Inflammatory macrophage treated with lipopolysaccharide for 4 hours (primary cell): ENCODE measurements at places on chromosomes 16 and 17.

- no peak for DNase-seq
Observed at GRCh38 chr17:75565066-75565465, 22.5 kb upstream of the MYO15B start.

DNA sequence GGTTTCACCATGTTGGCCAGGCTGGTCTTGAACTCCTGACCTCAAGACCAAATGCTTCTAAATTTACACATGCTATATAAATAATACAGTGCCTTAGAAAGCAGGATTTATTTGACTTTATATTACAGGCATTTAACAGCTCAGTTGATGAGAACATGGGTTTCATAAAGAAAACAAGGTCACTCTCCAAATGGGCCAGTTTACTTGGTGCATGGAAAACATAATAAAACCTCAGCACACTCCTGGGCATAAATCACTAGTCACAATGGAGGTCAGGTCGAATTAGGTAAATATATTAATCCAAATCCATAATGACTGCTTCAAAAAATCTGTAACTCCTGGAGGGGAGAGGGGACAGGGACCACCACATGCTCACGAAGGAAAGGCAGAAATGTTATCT is 24.5 kb downstream of the APPBP2 start:
- DNase-seq = no peak

- no peak for DNase-seq
Observed at GRCh38 chr17:14298947-14299279, 2.0 kb upstream of the HS3ST3B1 start.

GRCh38 chr16:30787613-30788378 is 791 bp upstream of the ZNF629 start:
- DNase-seq = no peak

GRCh38 chr16:75000481-75001081 is 1.8 kb downstream of the ZNRF1 start:
- no peak for DNase-seq

- DNase-seq = no peak
Observed at GRCh38 chr17:57107498-57108101, 22.6 kb downstream of the AKAP1 start.

DNA sequence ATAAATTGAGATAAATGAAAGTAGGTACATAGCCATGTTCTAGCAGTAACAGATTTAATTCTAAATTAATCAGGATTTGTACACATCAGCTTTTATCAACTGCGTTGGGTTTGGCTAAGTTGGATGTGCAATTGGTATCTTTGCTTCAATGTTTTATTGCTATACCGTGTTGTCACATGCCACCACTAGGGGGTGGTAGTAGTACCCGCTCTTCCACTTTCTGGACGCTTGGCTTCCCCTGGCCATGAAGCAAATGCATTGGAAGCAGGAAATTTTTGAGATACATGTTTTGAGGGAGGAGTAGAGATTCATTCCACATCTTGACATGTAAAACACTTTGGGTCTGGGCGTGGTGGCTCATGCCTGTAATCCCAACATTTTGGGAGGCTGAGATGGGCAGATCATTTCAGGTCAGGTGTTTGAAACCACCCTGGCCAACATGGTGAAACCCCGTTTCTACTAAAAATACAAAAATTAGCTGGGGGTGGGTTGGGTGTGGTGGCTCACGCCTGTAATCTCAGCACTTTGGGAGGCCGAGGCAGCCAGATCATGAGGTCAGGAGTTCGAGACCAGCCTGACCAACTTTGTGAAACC is 58.6 kb downstream of the EMP2 start:
- DNase-seq = peak; percentile 48

DNA sequence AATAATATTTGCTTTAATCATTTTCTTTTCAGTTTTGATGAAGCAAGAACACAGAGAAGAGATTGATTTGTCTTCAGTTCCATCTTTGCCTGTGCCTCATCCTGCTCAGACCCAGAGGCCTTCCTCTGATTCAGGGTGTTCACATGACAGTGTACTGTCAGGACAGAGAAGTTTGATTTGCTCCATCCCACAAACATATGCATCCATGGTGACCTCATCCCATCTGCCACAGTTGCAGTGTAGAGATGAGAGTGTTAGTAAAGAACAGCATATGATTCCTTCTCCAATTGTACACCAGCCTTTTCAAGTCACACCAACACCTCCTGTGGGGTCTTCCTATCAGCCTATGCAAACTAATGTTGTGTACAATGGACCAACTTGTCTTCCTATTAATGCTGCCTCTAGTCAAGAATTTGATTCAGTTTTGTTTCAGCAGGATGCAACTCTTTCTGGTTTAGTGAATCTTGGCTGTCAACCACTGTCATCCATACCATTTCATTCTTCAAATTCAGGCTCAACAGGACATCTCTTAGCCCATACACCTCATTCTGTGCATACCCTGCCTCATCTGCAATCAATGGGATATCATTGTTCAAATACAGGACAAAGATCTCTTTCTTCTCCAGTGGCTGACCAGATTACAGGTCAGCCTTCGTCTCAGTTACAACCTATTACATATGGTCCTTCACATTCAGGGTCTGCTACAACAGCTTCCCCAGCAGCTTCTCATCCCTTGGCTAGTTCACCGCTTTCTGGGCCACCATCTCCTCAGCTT is 45.0 kb downstream of the ESRP2 start:
- peak; percentile 84 for DNase-seq

DNA sequence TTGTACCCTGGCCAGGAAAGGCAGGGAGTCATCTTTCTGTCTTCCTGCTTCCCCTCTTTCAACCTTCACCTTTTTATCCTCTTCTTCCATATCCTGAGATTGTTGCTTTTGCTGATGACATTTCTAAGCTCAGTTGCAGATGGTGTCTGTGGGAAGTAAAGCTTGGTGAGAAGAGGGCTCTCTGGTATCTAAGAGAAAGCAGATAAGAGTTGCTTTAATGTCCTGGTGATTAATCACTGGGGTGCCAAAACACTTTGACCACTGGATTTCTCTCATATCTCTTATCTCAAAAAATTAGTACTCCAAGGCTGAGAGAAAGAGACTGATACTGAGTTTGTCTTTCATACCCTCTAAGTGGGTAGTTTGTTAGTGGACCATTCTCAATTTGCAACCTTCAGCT is 71.3 kb downstream of the NEUROD2 start:
- DNase-seq = no peak

DNA sequence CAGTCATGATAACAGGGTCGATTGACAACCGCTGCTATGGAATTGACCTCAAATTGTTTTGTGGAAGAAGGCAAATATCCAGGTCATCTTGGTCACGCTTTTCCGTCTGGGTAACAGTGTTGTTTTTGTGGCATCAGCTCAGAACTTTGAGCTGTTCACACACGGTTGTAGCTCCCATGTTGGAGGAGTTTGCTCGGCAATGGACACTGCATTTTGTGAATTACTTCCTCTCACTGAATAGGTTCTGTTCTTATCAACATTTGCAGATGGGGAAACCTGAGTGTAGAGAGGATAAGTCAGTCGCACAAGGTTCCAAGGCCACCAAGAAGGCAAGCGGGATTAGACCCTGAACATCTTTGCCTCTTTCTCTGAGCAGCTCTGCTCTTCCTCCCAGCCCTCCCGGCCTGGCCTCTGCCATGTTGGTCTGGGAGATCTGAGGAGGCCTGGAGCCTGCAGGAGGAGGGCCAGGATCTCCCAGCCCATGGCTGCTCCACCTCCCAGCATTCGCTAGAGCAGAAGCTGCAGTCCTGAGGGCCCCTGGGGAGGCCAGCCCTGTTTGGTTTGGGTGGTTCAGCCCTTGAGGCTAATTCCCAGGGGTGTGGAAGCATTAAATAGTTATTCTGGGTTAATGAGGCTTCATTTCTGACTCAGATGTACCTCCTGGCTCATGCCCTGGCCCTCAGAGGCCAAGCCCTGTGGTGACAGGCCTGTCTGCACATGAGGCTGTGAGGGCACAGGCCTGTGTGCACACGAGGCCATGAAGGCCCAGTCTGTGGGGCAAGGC is 154.1 kb upstream of the PLCG2 start:
- DNase-seq = no peak

DNA sequence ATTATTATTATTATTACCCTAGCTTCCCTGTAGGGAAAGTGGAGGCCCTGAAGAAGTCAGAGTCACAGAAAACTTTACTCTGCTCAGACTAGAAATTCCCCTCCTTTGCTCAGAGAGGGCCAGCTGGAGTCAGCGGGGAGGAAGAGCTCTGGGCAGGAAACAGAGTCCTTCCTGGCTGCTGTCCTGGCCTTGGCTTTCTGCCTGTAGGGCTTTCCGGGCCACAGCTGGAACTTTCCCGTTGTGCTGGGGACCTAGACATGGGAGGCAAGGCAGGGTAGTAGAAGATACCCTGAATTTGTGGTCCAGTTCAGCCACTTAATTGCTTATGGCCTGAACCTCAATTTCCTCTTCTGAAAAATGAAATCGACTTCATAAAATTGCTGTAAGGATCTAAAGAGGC is 14.0 kb upstream of the CCL2 start:
- peak; percentile 56 for DNase-seq
